ENCODE measurements at places on chromosomes 3 and 15.

GRCh38 chr15:39591896-39592315 lies 11.0 kb downstream of the THBS1 start:
- no peak for DNase-seq

DNA sequence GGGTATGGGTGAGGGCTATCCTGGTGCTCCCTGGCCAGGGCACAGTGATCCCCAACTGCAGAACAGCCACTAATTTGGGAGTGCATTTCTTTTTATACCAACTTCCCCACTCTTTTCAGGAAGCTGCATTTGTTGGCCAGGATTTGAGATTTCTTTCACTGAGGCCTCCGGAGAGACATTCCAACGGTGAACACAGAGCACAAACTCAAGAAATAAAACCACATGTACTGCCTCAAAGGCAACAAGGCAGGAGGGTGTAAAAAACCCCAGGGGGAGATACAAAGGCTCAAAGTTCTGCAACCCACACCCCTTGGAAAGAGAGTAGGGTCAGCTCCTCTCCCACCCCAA lies 65.3 kb downstream of the CPN2 start:
- DNase-seq, result no peak

- no peak for DNase-seq
Observed at GRCh38 chr15:39493424-39494067, 87.3 kb upstream of the THBS1 start.

GRCh38 chr3:159877924-159878323 lies 110.7 kb upstream of the IL12A start:
- DNase-seq, result no peak

GRCh38 chr15:53404930-53405493 lies 354.5 kb downstream of the WDR72 start:
- no peak for DNase-seq

DNA sequence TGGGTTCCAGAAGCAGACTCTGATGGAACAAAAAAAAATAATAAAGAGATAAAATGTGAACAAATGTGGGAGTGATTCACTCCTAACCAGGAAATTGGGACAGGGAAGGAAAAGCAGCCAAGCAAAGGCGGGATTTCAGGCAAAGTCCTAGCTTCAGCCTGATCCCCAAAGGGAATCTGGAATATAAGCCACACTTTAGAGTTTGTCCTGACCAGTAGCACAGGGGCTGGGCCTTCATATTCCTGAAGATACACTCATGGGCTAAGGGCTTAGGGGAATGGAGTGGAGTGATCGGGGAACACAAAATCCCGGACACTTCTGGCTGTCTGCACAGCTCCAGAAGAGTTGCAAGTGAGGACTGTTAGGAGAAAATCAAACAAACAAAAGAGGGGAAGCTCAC lies 135.0 kb upstream of the COL8A1 start:
- no peak for DNase-seq

DNA sequence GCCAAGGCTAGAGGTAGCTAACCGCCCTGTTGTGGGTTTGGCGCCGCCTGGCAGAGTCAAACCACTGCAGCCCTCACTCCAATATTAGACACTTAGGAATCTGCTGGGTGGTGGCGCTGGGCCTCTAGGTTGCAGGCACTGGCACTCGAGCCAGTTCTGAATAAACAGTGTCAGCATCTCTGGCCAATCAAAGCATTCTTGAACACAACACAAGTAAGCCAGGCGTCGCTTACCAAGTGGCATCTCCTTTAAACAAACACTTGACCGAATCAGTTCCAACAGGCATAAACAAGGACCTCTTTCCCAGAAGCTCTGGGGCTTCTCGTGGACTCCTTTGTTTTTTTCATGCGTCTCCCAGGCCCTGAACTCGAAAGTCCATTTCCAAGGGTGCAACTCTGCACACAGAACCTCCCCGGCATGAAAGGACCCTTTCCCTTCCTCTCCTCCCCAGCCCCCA lies 82.3 kb downstream of the LRIG1 start:
- DNase-seq, result no peak

DNA sequence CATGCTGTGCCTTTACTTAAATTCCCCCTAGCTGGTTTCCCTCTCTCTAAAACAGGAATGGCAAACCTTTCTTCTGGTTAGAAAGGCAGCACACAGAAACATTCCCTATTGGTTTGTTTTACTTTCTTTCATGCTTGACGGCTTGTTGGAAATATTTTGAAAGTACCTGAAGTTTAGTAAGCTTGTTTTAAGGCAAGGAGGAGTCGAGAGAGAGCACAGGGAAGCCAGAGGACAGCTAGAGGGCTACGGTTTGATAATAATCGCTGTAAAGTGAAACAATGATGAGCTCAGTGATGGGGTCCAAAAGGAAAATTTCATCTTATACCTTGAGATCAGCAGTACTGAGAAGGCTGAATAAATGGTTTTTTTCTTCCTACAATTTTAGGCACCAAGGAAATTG lies 64.1 kb downstream of the ATP13A4 start:
- no peak for DNase-seq

- DNase-seq, result peak; percentile 36
Observed at GRCh38 chr3:130941793-130942192, 47.9 kb downstream of the ATP2C1 start.

GRCh38 chr15:90585863-90586262 lies 56.1 kb downstream of the CRTC3 start:
- DNase-seq, result no peak

- DNase-seq, result no peak
Observed at GRCh38 chr3:144660186-144660585, 688.6 kb downstream of the DIPK2A start.

DNA sequence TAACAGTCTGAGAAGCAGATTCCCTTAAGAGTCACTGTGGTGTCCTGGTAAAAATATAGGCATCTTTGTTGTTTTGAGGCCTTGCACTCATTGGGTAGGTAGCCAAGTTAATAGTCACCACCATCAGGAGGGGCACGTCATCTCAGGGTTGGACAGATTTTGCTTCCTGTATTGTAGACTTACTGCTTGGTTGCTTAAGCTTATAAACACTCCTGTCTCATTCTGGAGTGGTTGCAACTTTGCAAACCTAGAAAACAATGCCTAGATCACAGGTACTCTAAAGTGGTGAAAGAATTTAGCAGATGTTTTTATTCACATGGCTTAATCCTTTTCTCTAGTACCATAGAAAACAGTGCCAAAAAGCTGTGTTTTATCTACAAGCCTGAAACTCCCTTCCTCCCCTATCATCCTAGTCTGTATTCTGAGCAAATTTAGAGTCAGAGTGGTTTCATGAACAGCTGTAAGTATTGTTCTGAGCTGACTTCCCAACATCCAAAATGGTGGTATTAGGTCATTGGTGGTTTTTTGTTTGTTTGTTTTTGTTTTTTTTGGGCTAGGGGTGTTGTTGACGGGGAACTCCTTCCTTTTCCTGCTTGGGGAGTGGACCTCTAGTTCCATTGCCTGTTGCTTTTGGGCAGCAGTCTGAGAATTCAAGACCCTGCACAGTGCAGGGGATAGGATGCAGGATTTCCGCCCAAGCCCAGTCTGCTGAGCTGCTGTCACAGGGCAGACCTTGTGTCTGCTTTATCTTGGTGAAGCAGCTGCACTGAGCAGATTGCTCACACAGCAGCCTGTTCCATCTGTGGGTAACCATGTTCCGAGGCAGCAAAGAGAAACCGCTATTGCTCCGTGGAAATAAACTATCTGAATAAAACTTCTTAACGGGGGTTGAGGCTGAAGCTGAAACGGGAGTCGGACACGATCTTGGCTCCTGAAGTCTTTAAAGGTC lies 202.0 kb downstream of the AKAP13 start:
- DNase-seq, result no peak

DNA sequence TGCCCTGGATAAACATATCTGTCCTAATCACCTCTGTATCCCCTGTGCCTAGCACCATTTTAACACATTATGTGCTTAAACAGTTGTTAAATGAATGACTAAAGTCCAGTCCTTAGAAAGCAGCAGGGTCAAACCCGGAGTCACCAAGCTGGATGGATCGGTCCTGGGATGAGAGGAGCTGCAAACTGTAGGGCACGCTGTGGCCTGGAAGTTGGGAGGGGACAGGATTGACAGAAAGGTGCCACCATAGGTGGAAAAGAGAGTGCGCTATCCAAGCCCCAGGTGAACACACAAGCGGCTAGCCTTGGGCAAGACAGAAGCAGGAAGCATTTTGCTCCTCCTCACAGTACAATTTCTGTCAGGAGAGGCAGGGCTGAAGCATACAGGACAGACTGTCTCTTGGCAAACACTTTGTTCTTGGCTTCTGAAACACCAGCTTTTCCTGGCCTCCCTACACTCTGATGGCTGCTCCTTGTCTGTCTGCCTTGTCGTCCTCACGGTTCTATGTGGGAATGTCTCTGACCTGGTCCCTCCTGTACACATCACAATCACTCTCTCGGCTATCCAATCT lies 48.4 kb upstream of the KY start:
- no peak for DNase-seq

GRCh38 chr15:39784125-39784524 lies 1.5 kb upstream of the FSIP1 start:
- no peak for DNase-seq

DNA sequence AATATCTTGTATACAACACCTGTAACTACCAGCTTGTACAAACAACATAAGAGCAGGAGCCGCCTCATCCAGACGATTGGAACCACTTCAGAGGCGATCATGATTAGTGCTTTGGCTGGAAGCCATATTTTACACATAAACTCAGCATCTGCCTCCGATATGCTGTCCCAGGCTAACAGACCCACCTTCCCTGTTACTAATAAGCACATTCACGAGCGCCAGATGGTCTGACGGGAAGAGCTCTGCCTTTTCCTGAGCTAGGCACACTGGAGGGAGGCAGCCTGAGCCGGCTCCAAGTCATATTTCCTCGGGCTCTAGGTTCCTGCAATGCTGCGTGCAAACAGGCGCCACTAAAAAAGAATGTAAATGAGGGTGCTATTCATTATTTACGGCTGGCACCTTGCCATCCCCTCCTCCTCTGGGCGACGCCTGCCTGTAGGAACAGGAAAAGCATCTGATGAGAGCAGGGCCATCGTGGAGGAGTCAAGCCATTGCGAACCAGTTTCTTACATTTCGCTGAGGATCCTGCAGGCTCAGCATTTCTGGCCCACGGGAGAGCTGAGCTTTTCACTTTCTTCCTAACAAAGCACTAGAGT lies 98.2 kb downstream of the ANXA2 start:
- peak; percentile 51 for DNase-seq

GRCh38 chr3:31248563-31248992 lies 284.1 kb upstream of the STT3B start:
- no peak for DNase-seq

- DNase-seq, result peak; percentile 66
Observed at GRCh38 chr3:93843981-93844380, 129.7 kb downstream of the PROS1 start.

DNA sequence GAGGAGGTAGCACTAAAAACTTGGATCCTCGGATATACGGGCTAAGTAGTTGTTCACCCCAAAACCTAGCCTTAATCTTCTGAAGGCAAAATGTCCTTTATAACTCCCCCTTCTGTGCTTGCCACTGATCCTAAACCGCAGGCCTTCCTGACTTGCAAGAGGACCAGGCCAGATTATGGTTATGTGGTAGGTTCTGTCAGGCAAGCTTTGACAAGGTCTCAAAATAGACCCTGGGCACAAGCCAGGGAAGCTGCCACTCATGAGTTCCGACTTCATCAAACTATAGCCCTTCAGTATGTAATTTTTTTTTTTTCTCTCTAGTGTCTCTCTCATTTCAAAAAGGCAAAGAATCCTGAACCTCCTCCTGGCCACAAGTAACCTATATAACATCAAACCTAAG lies 3.2 kb downstream of the LRRFIP2 start:
- no peak for DNase-seq

- no peak for DNase-seq
Observed at GRCh38 chr3:33358172-33358781, 81.0 kb downstream of the FBXL2 start.

GRCh38 chr3:9229325-9229724 lies 20.1 kb downstream of the SRGAP3 start:
- DNase-seq, result no peak

- no peak for DNase-seq
Observed at GRCh38 chr3:31543375-31543774, 10.7 kb downstream of the STT3B start.

DNA sequence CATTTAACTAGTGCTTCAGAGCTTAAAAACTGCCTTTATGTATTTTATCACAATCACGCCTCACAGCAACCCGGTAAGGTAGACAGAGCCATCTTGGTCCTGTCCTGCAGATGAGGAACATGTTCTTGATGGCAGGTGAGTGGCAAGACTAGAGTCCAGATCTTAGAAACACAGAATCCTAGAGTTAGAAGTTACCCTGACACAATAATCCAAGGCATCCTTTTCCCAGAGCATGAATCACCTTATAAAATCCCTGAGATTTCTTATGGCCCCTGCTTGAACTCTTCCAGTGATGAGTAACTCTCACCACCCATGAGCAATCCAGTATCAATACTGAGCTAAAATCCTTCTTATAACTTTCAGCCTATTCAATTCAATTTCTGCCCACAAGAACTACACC lies 16.9 kb downstream of the POPDC2 start:
- DNase-seq, result no peak

GRCh38 chr3:196193736-196194541 lies 17.3 kb downstream of the ZDHHC19 start:
- DNase-seq, result no peak

GRCh38 chr3:114827495-114827894 lies 319.6 kb downstream of the ZBTB20 start:
- no peak for DNase-seq

DNA sequence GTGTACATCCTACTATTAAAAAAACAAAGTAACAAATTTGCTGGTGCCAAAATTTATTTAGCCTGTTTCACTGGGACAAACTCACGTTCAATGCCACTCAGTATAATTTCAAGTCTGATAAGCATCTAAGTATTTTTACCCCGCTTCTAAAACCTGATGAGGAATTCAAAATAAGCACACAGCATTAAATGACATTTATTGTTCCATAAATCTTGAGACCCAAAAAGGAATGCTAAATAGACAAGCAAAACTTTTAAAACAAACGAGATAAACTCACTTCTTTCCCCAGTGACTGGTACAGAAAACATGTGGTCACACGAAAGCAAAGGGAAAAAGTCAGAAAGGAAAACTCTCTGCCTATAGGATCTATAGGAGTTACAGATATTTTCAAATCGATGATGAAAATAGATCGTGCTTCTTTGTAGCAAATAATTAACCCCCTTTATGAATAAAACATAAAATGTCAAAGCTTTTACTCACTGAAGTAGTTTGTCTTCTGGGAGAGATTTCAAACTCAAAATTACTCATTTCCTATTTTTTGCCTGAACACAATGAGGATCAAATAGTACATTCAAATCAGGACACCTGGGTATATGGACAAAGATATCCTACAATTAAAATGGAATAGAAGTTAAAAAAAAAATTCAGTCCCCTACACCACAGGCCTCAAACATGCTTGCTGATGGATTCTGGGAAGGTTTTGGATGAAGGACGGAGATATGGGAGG lies 51.7 kb downstream of the UBP1 start:
- DNase-seq, result no peak

DNA sequence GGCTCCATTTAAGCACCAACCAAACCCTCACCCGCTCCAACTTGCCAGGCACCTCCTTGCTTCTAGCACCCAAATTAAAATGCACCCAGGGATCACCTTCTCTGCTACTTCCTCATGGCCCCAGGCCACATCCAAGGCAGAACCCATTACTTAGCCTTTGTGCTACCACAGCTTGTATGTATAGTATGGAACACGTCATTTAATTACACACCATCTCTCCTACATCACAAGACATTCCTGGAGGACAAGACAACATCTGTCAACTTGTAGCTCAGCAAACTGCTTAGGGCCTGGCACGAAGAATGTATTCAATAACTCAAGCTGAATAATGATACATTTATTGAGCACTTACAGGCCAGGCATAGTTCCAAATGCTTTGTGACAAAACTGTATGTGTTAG lies 23.3 kb downstream of the ZDHHC3 start:
- no peak for DNase-seq

All from epithelial cell of prostate (primary cell).